ENCODE measurements at places on chromosomes 3 and 15.

DNA sequence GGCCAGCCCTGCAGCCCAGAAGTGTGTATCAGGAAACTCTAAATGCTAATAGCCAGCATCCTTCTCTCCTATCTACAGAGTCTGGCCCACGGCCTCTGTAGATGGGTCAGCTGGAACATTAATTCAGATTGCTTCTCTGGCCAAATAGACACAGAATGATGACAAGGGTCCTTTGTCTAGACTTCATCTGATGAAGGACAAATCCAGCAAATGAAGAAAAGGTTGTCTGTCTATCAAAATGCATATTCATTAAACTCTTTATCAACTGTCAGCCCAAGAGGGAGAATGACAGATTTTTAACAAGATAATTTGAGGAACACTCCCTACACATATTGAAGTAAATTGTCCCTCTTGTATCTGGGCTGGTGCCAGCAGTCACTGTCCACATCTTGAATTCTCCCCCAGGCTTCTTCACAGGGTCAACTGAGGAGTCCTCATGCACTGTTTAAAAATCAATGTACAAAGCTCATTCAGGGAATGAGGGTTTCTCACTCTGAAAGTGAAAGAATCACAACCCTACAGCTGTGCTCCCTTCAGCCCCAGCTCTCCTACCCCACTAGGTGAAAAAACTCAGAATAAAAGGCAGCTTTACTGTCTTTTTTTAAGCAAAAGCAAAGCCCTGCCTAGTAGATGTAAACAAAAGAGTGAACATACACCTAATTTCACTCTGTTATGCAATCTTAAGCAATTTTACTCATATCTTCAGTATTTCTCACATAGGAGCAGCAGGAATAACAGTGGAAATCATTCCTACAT lies 507.7 kb downstream of the IGSF11 start:
- DNase-seq, result no peak

DNA sequence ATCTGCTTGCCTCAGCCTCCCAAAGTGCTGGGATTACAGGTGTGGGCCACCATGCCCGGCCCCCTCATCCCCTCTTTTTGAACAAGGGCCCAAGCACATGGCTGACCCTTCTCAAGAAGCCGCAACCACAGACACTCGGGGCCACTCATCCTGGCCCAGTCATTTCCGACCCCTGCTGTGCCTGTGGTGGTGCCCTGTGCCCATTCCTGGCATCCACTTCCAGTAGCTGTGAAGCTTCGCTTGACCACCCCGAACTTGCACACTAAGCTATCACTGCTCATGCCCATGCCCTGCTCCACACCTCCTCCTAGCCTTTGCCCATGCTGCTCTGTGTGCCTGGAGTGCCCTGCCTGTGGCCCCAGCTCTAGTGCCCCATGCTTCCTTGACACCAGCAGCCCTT lies 8.3 kb downstream of the TMEM44 start:
- no peak for DNase-seq

GRCh38 chr3:141514382-141514781 lies 27.6 kb downstream of the RASA2 start:
- no peak for DNase-seq

GRCh38 chr3:172063456-172064432 lies 24.4 kb downstream of the FNDC3B start:
- DNase-seq, result no peak

DNA sequence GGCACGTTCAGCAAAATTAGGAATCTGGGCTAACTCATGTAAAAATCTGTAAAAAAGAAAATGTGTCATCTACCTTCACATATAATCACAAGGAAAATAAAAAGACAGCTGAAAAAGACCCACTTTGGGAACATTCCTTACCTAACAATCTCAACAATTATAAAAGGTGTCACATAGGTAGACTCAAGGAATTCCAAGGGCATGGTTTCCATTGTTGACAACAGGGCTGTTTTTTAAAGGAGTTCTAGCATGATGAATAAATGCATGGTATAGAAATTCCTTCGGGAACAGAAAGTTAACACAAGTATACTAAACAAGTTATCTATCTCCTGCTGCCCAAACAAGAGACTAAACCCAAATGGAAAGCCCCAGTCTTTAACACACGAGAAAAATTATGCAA lies 184.2 kb downstream of the GREM1 start:
- DNase-seq, result no peak

- no peak for DNase-seq
These were observed 80.7 kb upstream of the SPRED1 start for GRCh38 chr15:38171973-38172372.

GRCh38 chr3:122183521-122183892 lies at the start of gene CASR:
TSS of gene CASR (plus strand) at chr3:122183668. CDS start at chr3:122254190, 70,522 bp downstream.
- DNase-seq, result no peak

- no peak for DNase-seq
These were observed 1.5 kb downstream of the PLCL2 start for GRCh38 chr3:16886303-16886683.

- no peak for DNase-seq
These were observed 45.0 kb upstream of the WWTR1 start for GRCh38 chr3:149702691-149703441.

DNA sequence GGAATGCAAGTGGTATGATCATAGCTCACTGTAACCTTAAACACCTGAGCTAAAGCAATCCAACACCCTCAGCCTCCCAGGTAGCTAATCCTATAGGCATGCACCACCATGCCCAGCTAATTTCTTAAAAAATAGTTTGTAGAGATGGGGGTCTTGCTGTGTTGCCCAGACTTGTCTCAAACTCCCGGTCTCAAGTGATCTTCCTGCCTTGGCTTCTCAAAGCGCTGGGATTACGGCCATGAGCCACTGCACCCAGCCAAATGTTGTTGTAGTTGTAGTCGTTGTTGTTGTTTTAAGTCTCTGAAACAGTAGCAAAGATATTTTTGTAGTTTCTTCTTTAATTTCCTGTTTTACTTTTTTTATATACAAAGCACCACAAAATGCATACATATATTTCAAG lies 616.6 kb downstream of the NAALADL2 start:
- no peak for DNase-seq

- DNase-seq, result no peak
These were observed 49.1 kb downstream of the RSRC1 start for GRCh38 chr3:158158969-158159368.

- no peak for DNase-seq
These were observed 646.0 kb downstream of the TUSC7 start for GRCh38 chr3:117355566-117355965.

- no peak for DNase-seq
These were observed 34.2 kb downstream of the ALS2CL start for GRCh38 chr3:46659285-46659684.

DNA sequence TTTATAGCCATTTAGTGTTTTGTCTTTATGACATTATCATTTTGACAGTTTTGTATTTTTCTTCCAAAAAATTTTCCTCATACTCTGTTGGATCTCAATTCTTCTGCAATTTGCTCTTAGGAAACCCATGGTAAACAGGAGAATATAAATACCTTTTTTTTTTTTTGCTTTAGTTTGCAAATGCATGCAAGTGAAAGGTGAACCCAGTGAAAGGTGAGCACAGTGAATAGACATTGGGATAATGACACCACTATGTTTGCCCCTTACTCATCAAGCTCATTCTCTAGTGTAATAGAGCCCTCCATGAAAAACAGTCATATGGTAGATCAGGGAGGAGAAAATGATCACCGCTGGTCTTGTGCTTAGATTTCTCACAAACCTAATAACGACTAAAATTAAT lies 59.0 kb upstream of the TRPC1 start:
- no peak for DNase-seq

DNA sequence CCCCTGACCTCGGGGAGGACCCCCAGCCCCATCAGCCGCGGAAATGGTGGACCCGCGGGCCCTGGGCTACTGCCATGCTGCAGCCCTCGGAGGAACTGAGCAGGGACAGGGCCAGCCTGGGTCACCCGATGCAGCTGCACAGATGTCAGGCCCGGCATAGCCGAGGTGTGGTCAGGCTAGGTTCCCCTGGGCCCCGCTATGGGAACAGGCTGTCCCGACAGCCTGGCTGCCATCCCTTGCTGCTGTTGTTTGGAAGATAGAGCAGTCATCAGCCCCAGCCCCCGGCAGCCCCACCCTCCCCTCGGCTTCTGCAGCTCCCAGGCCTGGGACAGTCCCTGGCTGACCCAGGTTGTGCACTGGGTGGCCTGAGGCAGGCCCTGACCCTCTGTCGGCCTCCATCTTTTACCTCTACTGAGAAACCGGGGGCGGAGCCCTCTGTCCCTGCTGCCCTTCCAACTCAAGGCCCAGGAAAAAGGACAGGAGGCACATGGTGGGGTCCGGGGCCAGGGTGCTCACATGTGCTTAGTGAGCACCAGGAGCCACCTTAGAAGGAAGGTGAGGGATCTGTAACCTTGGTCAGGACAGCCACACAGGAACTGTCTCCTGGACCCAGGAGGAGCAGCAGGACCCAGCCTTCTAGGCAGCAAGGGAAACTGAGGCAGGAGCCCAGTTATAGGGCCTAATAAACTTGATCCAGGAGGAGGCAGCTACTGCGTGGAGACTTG lies 31.5 kb upstream of the FBLN2 start:
- no peak for DNase-seq

- DNase-seq, result no peak
These were observed 19.5 kb downstream of the CD47 start for GRCh38 chr3:108071368-108071767.

DNA sequence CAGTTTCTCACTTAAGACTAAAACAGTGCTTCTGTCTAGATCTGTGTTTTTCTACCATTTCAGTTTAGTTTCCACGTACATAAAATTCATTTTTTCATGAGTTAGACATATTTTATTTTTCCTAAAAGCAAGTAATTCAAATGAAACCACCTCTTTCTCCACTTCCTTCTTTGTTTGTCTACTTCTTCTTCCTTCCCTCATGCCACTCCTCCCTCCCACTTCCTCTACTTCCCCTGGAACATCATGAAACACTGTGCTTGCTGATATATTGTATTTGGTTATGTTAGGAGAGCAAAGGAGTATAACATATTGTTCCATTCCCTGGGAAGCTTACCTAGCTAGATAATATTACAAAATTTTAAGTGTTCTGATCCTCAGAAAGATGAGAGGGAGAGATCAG lies 36.7 kb upstream of the GOLGA8B start:
- DNase-seq, result no peak

DNA sequence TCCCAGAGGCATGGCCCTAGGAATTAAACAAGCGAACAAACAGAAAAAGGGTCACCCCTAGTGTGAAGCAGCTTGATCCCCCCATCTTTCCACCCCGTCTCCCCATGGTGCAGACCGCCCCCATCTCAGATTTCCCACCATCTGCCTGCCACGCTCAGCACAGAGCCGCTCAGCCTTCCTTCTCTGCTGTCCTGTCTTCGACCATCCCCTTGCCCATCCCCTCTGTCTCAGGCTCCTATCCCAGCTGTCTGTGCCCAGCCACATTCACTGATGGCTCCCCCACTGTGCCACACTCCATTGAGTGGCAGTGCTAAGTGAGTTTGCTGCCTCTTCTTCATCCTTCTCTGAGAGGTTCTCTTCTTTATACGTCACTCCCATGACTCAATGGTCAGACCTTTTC lies 11.7 kb upstream of the BTBD1 start:
- DNase-seq, result no peak

- DNase-seq, result no peak
These were observed 42.9 kb upstream of the CTSH start for GRCh38 chr15:78987556-78988360.

GRCh38 chr3:126082362-126083137 lies 1.4 kb downstream of the SLC41A3 start:
- DNase-seq, result no peak

- DNase-seq, result no peak
These were observed 36.8 kb upstream of the TNFSF10 start for GRCh38 chr3:172560026-172560425.

DNA sequence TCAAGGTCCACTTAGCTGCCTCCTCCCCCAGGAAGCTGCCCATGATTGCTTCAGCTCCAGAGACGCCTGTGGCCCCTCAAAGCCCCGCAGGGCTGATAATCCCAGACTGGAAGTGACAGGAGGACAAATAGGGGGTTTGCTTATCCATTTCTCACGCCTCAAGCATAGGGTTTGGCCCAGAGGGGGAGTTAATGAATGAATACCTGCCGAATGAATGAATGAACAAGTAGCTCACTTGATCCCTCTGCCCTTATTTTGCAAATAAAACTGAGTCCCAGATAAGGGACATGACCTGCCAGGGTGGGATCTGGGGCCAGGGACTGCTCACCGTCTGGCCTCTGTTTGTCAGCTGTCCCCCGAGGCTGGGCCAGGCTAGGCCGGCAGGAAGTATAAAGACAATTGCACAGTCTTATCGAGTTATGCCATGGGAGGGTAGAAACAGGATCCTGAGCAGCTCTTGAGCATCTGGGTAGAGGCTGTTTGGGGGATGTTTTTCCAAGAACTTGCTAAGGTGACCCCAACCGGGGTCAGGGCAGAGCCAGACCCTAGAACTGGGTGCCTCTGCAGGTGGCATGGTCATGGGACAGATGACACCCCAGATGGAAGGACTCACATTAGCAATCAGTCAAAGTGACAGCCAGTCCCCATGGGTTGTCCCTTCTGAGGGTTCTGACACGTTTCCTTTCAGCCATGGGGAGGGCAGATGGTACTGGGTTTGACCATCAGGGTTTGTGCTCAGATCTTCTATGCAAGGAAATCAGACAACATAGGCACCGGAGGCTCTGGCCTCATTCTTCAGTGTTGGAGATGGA lies 45.0 kb downstream of the IQSEC1 start:
- DNase-seq, result no peak

DNA sequence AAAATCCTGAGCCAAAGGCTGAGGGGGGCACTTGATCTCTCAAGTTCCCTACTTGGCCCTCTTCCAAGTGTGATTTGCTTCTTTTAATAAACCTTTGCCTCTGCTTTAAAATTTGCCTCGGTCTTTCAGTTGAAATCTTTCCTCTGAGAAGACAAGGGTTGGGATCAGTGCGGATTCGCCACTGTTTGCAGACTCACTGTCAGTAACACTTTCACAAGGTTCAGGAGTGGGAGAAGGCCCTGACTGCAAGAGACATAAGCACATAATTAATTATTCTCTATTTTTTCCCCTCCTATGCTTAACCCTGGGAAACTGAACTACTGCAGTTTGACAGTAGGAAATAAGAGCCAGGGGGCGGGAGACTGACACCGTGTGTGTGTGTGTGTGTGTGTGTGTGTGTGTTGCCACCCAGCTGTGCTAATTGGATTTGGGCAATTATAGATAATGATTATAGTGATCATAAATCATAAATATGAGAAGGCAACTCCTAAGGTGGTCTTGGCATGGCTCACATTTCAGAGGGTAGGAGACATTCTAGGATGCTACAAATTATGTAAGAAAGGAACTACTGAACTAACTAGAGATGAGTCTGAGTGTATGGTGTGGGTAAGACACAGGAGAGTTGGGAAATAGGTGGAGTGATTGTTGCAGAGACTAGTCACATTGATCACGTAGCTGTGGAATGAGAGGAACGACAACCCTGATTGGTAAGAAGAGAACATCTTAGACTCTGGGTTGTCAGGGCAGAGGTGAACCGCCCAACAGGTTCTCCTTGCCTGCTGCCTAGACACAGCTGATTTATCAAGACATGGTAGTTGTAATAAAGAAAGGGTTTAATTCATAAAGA lies 5.5 kb upstream of the ZNF662 start:
- DNase-seq, result no peak

DNA sequence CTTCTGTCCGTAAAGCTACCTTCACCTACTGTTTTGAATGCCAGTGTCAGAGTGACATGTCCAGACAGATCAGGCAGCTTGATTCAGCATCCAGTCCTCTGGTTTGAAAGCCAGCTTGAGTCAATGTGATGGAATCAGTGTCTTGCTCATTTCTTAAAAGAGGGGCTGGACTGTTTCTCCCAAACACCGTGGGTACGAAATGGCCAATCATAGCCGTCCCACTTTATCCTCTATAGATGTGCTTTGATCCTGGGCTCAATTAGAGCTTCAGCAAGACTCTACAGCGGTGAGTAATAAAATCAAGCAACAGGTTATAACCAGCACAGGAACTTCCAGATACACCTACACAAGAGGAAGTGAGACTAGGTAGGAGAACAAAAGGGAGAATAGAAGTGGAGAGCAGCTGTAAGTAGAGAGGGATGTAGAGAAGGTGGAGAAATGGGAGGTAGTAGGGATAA lies 17.0 kb upstream of the OR5K1 start:
- DNase-seq, result no peak

All from effector CD4-positive, alpha-beta T cell (primary cell).